ENCODE measurements at places on chromosomes 16 and 17. TPM values are rescaled to one million over a fixed set of nuclear protein-coding genes. Genes with fewer than 3 reads are reported as not detected.
A peak's percentile ranks its signal among the peaks of the same experiment; 100 is the strongest.

DNA sequence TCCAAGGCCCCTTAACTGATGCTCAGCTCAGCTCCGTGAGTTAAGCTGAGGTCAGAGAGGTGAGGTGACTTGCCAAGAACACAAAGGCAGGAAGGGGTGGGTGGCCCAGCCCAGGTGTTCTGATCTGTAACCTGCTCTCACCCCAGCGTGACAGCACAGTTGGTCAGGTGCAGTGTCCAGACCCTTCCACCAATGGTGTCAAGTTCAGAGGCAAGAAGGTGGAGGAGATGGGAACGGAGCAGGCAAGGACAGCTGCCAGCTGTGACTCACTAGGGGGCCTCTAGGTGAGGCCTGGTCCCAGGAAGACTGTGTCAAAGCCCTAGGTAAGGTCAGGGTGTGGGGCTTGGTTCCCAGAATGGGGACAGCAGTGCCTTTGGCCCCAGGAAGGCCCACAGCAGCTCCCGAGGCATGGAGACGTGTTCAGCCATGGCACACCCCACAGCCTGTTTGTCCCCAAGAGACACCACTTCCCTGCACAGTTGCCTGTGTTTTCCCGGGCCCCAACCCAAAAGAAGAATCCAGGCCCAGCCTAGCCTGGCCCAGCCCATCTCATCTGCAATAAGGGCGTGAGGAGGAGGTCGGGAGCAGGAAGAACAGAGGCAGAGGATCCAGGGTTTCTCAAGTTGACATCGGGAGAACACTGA is 7.2 kb downstream of the WFIKKN2 start:
- no peak for DNase-seq

The MYOCD gene
- total RNA-seq = under 0.01 TPM

GRCh38 chr16:46887524-46887854 is 3.3 kb downstream of the GPT2 start:
- DNase-seq = no peak

DNA sequence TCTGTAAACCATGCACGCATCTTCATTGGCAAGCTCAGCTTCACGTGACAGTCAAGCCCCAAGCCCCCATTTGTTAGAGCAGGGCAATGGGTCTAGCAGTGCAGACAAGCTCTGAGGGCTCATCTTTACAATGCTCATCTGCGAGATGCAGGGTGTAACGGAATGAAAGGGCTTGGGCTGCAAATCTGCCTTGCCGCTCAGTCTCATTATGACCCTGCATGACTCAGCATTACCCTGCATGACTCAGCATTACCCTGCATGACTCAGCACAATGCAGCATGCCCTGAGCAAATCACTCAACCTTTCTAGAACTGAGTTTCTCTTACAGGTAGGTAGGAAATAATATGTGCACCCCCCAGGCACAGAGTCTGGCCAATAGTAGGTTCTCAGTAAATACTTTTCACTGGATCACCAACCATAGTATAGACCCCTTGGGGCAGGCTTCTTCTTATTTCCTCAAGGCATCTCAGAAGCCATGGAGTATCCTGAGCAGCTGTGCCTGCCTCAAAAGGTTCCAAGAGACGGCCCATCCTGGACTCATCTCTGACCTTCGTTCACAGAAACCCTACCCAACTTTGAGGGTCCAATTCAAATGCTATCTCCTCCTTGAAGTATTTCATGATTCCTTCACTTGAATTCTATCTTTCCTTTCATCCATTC is 391.3 kb upstream of the CDH5 start:
- no peak for DNase-seq

The CDRT15 gene
- total RNA-seq = not detected

The SLC6A4 gene
- total RNA-seq = 2.6 TPM

The KRT25 gene
- total RNA-seq = not detected

GRCh38 chr16:88048985-88049384 is 97.8 kb downstream of the BANP start:
- DNase-seq = no peak

The CSF3 gene
- total RNA-seq = 2.4 TPM

- no peak for DNase-seq
Observed at GRCh38 chr16:4378999-4379690, 7.5 kb downstream of the VASN start.

The SPATA32 gene
- total RNA-seq = 0.05 TPM

- peak; percentile 85 for DNase-seq
Observed at GRCh38 chr16:3654249-3654991, at the start of gene DNASE1. TSS of gene DNASE1 (plus strand) at chr16:3654691. CDS start at chr16:3655374, 683 bp downstream.

GRCh38 chr17:35786941-35787432 is 8.5 kb downstream of the MMP28 start:
- no peak for DNase-seq

The CALB2 gene
- not detected for total RNA-seq

The TMIGD1 gene
- total RNA-seq = not detected

The CFAP119 gene
- 1.2 TPM for total RNA-seq

- DNase-seq = no peak
Observed at GRCh38 chr17:47866941-47867340, 16.0 kb upstream of the SP6 start.

GRCh38 chr17:81868674-81869220 is 2.4 kb downstream of the ARHGDIA start:
- no peak for DNase-seq

The CCR7 gene
- 0.33 TPM for total RNA-seq

- peak; percentile 97 for DNase-seq
Observed at GRCh38 chr16:83343935-83344366, 463.8 kb upstream of the HSBP1 start.

The KRTAP3-1 gene
- not detected for total RNA-seq

DNA sequence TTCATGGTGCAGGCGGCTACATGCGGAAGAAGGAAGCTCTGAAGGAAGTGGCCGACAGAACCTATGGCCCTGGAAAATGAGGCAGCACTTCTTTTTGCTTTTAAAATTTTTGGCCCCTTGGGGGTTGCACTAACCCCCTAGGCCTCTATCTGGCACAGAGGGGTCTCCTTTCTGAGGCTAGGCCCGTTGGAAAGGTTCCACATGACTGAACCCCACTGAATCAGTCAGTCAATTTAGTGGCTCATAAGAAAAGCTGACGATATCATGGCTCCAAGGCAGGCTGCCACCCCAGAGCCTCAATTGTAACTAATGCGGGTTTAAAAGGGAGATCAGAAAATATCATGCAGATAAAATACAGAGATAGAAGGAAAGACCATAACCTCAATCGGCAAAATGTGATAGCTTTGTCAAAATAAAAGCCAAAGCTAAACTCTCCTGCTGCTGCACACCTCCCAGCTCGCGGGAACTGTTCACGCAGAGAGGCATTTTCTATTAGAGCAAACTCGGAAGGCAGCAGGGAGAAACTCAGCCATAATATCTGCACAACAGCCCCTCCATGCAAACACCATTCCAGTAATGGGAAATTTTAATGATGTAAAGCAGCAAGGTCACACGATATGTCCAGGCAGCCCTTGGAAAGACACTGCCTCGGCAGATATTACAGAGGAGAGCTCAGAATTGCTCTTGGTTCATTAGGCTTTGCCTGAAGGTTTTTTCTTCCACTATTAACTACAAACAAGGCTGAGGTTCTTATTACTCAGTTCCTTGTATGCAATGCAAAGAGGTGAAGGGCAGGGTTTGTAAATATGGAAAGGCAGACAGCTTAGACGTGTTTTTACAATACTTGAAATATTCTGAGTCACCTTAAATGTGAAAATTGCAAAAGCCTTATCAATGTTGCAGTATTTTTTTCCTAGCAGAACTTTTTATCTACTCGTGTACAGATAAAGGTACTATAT is 200.4 kb upstream of the PMFBP1 start:
- no peak for DNase-seq

DNA sequence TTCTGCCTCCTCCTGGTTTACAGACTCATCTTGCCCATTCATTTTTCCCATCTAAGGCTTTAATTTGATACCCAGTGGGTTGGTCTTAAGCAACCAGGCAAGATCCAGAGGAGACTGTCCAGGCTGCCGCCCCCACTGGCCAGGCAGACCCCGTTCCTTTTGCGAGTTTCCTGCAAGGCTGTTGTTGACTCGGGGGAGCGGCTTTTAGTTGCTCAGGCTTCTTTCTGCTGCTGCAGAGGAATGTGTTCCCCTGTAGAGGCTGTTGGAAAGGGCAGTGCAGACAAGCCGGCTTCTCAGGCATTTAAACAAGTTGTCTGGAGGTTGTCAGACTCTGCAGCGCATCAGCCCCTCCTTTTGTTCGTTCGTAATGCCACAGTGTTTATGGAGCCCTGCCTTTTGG is 231.2 kb downstream of the PRKCA start:
- no peak for DNase-seq

DNA sequence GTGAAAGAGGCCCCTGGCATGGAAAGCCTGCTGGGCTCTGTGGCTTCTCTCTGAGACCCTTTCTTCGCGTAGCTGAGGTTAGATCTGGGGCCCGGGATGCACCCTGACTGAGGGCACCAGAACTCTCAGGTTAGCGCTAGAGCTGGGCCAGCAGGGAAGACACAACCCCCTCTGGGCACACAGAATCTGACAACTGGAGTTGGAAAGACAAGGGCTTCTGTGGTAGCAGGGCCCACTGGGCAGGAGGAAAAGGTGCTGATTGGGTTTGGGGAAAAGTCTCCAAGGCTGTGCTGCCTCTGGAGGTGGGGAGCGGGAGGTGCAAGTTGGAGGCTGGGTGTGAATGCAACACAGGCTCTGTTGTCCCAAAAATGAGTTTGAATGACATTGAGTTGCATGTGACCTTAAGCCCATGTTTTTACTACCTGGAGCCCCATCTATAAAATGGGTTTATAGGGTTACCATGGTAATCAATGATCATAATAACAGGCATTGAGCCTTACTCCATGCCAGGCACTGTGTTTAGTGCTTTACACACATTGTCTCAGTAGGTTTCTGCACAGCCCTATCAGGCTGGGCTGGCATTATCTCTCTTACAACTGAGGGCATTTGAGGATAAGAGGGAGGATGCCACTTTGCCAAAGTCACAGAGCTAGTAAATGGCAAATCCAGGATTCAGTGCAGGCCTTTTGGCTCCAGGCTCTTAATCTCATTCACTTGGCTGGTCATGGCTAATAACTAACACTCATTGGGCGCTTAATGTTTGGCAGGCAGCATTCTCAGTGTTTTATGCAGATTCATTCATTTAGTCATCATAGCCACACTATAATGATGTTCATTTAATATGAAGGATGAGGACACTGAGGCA is 9.5 kb upstream of the IGFBP4 start:
- peak; percentile 31 for DNase-seq

Data from dermis blood vessel endothelial cell (primary cell).